SHP77 (cell line): ENCODE measurements at places on chromosomes 4 and X.

- DNase-seq: no peak
These were observed 37.9 kb downstream of the NUDT6 start for GRCh38 chr4:122884499-122884898.

GRCh38 chrX:41445781-41446358, 1.3 kb upstream of the NYX start:
- DNase-seq: no peak

DNA sequence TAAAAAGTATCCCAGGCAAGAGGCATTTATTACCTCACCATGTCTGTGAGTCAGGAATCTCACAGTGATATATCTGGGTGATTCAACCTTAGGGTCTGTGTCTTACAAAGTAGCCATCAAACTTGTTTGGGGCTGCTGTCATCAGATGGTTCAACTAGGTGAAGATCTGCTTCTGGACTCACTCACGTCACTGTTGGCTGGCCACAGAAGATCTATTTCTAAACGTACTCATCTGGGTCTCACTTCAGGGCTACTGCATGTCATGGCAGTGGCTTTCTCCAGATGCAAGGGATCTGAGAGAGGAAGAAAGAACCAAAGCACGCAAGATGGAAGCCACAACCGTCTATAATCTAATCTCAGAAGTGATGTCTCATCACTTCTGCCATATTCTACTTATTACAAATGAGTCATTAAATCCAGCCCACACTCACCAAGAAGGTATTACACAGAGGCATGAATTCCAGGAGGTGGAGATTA, 267.8 kb upstream of the ANKRD50 start:
- no peak for DNase-seq

GRCh38 chr4:27066591-27066990, 205.9 kb downstream of the STIM2 start:
- no peak for DNase-seq

- no peak for DNase-seq
These were observed 51.4 kb upstream of the LRAT start for GRCh38 chr4:154692304-154692818.

DNA sequence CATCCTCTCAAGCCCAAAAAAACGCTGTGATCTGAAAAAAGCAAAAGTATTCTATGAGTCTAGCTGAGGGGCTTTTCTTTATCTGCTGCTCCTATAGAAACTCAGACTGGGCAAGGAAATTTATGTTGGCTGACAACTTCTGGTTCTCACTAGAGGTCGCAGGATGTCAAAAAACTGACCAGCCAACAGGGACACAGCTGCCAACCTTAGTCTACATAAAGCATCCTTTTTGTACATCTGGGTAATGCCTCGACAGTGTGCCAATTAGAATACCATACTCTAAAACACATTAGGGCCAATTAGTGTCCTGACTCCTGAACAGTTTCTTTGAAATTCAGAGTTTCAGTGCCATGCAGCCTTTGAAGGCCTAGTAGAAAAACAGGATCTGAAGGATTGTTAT, 8.8 kb upstream of the TLL1 start:
- no peak for DNase-seq

- DNase-seq: no peak
These were observed 45.4 kb downstream of the KIT start for GRCh38 chr4:54703182-54703581.

DNA sequence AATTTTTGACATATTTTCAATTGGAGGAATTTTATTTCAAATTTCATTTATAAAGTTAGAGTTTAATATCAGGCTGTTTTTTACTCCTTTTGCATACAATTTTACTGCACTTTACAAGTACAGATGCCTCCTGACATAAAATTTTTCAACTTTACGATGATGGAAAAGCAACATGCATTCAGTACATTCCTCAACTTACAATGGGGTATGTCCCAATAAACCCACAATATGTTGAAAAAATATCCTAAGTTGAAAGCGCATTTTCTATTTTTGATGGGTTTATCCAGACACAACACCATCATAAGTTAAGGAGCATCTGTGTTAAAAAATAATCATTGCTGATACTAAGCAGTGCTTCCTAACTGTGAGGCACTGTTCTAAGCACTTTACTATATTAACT, 4.3 kb downstream of the KLHL5 start:
- no peak for DNase-seq

DNA sequence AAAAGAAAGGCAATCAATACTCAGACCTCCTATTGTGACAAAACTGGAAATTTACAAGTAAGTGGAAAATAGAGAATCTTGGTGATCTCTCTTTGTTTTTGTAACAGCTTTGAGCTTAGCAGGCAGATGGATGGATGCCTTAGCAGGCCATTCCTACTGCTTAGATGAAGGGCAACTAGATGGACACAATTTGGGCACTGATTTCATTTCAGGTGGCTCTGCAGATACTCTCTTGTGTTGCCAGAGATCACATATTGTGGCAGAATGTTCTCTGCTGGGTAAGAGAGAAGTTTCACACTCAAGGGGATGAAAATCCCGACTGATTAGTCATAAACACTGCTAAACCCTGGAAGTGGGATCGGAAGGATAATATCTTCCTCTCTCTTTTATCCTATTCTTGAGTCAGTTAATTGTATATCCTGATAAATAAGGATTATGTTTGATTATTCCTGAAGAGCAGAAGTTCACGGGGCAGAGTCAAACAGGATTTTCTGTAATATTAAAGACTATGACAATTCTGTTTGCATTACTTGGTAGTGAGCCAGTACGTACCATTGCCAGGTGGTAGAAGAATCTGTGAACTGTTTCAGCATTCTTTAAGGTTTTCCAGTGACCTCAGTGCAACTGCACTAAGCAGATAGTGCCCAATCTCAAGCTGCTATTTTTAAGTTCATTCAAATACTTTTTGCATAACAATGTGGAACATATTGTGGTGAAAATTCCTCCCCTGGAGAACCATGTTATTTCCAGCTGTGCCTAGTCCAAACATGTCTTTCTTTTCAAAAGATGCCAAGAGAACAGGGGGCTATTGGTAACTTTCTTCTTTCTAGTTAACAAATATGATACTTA, 974.3 kb downstream of the FSTL5 start:
- no peak for DNase-seq

GRCh38 chrX:15299941-15300851, 15.2 kb downstream of the ASB11 start:
- no peak for DNase-seq

- DNase-seq: no peak
These were observed 1021.2 kb downstream of the PCDH7 start for GRCh38 chr4:31741326-31741725.

DNA sequence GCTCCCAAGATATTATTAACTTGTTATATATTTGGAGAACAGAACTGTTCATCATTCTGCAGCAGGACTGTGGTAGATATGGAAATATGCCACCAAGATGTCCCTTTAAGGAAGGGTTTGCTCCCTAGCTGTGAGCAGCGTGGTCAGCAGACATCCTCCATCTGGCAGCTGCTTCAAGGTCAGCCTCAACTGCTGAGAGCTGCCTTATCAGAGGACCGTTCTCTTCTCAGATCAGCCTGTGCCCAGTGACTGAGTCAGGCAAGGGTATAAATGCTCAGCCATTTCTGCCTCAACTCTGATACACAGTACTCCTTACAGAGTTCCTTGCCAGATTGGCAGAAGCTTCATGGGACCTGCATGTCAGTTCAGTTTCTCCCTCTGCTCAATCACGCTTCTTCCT, 63.4 kb upstream of the MAGEB2 start:
- DNase-seq: no peak

DNA sequence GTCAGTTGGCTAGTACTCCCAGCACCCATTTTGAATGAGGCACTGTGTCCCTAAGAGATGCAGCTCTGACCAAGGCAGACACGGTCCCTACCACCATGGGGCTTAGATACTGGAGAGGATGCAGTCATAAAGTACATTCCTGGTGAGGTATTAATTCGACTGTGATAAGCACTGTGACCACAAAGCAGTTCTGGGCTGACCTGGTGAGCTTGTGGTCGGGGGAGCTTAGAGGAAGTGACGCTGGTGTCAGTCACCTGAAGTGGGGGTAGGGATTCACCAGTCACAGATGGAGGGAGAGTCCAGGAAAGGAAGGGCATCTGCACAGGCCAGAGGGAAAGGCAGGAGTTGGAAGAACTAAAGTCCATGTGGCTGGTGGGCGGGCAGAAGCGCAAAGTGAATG, 15.8 kb upstream of the CLTRN start:
- no peak for DNase-seq

DNA sequence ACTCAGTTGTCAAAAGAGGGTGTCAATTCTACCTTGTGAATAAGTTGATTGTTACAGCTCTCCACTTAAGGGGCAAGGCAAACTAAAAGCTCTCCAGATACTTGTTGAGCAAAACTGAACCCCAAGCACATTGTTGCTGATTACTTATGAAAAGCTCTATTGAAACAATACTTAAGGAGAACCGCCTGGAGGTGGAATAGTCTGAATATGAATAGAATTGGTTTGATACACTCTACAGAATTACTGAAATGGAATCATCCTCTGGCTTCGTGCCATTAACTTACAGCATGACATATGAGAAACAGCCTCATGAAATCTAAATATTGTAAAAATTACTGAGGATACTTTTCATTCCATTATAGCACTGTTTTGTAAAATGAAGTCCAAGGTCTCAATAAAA, 127.0 kb upstream of the SH3RF1 start:
- no peak for DNase-seq

DNA sequence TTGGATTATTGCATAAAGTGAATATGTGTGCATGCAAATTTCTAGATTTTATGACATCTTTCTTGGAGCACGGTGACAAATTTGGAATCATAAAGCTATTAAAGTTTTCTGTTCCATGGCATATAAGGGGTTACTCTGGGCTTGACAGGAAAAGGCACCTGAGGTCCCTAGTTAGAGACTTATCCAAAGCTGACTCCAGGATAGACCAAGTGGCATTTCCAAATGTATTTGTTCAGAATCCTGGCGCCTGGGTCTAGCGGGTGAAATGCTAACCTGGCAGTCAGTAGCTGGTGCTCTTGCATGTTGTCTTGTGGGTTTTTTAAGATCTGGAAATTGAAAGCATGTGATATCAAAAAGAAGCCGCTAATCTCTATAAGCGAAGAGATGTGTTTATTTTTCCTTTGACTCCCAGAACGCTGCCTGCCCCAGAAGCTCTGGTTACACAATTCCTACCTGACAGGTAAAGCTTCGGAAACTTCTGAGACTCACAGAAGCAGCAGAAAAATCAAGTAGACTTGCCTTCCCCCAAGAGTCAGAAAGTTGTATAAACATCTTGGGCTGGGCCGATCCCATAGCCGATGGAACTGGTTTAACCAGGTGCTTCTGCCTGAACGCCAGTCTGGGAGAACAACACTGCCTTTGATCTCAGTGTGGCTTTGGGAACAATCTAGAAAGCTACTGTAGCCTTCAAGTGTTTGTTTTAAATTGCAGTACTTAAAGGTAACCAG, 12.9 kb upstream of the ZCCHC4 start:
- no peak for DNase-seq

DNA sequence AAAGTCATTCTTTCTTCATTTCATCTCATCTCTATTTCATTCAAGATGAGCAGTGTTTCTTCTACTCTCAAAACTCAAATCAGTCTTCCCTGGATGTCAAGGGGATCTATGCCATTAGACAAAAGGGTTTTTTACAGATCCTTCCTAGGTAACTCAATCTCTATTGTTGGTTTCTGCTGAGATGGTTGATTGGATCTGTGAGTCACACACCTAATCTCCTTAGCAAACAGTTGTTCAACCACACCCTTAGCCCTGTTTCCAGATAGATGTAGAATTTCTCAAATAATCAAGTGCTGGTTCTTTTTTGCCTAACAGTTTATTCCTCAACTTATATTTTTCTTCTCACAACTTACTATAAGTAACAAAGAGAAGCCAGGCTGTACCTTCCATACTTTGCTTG, 200.5 kb downstream of the KDR start:
- no peak for DNase-seq

DNA sequence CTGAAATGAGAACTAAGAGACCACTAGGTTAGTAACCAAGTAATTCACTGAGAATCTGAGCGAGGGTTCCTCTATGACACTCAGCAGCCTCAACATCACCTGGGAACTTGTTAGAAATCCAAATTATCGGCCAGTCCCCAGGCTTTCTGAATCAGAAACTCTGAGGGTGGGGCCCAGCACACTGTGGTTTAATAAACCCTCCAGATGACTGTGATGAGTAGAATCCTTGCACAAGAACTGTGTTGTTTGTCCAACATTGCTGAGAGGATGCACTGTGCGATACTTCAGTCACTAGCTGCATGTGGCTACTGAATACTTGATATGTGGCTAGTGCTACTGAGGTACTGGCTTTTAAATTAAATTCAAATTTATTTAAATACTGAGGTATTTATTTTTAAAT, 243.9 kb downstream of the MAML3 start:
- DNase-seq: no peak

GRCh38 chrX:69429339-69430015, 74.6 kb upstream of the NALF2 start:
- DNase-seq: no peak

- DNase-seq: no peak
These were observed 421.4 kb upstream of the CPXCR1 start for GRCh38 chrX:88325634-88326033.

GRCh38 chr4:152342293-152342692, 193.6 kb downstream of the FBXW7 start:
- DNase-seq: no peak

- DNase-seq: no peak
These were observed 815.5 kb downstream of the FAT4 start for GRCh38 chr4:126130215-126130614.

DNA sequence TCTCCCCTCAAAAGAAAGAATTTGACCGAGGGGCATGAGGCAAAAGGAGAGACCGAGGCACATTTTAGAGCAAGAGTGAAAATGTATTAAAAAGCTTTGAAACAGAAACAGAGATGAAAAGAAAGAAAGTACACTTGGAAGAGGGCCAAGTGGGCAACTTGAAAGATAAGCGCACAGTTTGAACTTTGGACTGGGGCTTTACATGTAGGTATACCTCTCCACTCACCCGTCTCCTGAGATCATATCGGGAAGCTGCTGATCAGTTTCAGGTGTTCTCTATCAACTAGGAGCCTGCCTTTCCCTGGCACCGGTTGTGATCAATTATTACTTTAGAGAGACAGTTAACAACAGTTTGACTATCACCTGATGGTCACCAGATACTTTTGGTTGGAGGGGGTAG, 2666.5 kb downstream of the ARAP2 start:
- DNase-seq: no peak

GRCh38 chr4:17170131-17170530, 271.7 kb upstream of the LDB2 start:
- DNase-seq: no peak

DNA sequence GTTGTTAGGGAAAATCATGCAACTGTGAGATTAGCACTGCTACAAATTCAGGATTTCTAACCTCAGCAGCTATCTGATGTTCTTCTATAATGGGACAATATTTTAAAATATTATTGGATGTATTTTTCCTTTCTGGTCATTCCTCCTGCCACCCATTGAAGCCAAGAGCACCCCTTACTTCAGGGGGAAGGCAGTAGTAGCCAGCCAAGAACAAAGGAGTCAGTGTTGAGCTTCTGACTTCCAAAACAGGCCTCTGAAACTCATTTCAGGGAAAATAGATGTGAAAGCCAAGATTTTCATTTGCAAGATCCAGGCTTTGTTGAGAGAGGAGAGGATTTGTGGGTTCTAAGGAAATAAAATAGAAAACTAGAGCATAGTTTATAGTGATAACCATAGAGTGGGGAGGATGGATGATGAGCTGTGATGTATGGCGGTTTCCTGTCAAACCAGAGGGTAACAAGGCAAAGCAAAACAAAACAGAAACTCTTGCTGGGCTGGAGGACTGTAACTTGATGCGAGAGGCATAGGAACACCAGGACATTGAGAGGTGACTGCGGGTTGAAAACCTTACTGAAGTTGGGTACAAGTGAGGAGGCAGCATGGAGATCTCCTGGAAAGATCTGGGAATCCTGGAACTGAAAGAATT, 173.7 kb upstream of the LEF1 start:
- DNase-seq: no peak

GRCh38 chr4:135497563-135498152, 1296.1 kb upstream of the PABPC4L start:
- DNase-seq: no peak
